ENCODE measurements at places on chromosomes 11 and 22. TPM values are rescaled to one million over a fixed set of nuclear protein-coding genes. Genes with fewer than 3 reads are reported as not detected.

Gene TNKS1BP1
- 149 TPM for total RNA-seq

Gene OR51T1
- not detected for total RNA-seq

Gene FOXRED2
- 2.8 TPM for total RNA-seq

- no peak for DNase-seq
Observed at GRCh38 chr11:68583041-68583446, 101.3 kb upstream of the GAL start.

GRCh38 chr11:45755281-45755859 lies 49.6 kb upstream of the SLC35C1 start:
- no peak for DNase-seq

DNA sequence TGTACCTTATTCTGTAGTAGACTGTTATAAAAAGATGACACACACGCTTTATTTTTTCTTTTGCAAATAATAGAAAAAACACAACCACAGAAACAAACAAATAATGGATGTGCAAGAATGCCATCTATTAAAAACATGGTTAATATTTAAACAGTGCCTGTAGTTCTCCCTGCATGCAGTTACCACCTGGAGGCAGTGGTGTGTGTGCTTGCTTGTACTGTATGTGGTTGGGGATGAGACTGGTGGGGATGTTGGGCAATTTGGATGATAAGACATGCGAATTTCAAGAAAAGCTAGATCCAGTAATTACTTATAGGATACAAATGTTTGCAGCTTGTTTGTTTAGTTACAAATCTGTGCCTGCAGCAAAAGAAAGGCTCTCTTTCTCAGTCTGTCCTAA lies 3.6 kb downstream of the C11orf87 start:
- DNase-seq: no peak

DNA sequence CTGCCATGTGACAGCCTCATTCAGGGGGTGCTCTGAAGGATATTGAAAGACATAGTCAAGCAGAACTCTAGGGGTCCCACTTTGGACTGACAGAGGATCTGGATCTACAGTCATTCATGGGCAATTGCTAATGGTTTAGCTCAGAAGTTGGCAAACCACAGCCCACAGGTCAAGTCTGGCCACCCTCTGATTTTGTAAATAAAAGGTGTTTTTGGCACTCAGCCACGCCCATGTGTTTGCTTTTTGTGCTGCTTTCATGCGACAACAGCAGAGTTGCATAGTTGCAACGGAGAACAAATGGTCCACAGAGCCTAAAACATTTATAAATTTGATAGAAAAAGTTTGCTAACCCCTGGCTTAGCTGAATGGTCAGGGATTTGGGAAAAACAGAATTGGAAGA lies 41.7 kb downstream of the RPS6KA4 start:
- no peak for DNase-seq

DNA sequence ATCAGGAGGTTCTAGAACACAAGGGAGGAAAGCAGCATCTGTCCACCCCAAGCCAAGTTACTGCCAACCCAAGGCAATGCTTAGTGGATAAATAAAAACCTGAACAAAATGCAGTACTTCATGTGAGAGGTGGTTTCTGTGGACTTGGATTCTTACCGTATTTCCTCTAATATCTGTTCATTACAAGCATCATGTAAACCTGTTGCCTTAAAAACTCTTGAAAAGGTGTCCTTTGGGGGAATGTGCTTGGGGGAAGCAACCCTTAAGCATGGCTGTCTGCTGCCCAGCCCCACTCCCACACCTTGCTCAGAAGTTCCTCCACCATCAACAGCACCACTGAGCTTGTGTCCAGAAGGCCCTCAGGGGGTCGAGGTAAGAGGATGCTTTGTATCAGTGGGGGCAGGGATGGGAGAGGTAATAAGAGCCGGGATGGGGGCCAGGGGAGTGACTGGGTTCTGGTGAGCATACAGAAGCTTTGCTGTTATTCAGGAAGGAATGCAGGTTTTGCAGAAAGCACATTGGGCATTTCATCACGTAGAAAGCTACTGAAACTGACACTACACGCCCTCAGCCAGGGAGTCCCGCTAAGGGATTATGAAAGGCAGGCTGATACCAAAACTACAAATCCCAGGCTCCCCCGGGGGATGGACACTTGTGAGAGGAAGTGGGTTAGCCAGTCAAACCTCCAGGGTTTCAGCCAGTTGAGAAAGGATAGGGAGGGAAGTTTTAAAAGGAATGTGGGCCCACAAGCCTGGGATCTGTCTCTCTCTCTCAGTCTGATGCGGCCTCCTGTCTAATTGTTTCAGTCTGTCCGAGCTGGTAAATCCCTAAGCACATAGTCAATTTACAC lies 52.0 kb downstream of the KCNJ1 start:
- no peak for DNase-seq
